ENCODE measurements at places on chromosomes 1 and 21.

- DNase-seq, result no peak
Measured at GRCh38 chr1:50473513-50473912, 50.3 kb upstream of the DMRTA2 start.

GRCh38 chr1:12342401-12343003, 112.7 kb downstream of the VPS13D start:
- no peak for DNase-seq

DNA sequence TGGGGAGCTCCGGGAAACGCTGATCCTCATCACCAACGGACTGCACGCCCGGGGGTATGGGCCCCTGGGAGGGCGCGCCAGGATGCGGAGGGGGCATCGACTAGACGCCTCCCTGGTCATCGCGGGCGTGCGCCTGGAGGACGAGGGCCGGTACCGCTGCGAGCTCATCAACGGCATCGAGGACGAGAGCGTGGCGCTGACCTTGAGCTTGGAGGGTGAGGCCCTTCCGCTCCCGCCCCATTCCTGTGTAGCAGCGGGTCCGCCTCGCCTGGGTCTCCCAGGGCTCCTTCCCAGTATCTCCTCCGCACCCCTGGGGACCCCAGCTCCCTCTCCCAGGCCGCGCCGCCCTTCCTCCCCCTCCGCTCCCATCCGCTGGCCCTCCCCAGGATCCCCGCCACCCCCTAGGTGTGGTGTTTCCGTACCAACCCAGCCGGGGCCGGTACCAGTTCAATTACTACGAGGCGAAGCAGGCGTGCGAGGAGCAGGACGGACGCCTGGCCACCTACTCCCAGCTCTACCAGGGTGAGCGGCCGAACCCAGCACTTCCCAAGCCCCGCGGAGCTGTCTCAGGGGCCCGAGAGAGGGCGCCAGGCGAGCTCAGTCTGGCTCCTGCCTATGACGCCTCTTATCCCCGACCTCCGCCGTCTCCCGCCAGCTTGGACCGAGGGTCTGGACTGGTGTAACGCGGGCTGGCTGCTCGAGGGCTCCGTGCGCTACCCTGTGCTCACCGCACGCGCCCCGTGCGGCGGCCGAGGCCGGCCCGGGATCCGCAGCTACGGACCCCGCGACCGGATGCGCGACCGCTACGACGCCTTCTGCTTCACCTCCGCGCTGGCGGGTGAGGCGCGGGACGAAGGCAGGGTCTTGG, 5.0 kb downstream of the HAPLN2 start:
- DNase-seq, result no peak

GRCh38 chr1:32142446-32143301, 34.8 kb downstream of the KPNA6 start:
- no peak for DNase-seq

GRCh38 chr1:90505806-90506205, 211.3 kb downstream of the BARHL2 start:
- DNase-seq, result no peak

GRCh38 chr1:211591980-211592493, 13.1 kb upstream of the SLC30A1 start:
- DNase-seq, result no peak

- no peak for DNase-seq
Measured at GRCh38 chr1:163296504-163297263, 25.1 kb upstream of the NUF2 start.

DNA sequence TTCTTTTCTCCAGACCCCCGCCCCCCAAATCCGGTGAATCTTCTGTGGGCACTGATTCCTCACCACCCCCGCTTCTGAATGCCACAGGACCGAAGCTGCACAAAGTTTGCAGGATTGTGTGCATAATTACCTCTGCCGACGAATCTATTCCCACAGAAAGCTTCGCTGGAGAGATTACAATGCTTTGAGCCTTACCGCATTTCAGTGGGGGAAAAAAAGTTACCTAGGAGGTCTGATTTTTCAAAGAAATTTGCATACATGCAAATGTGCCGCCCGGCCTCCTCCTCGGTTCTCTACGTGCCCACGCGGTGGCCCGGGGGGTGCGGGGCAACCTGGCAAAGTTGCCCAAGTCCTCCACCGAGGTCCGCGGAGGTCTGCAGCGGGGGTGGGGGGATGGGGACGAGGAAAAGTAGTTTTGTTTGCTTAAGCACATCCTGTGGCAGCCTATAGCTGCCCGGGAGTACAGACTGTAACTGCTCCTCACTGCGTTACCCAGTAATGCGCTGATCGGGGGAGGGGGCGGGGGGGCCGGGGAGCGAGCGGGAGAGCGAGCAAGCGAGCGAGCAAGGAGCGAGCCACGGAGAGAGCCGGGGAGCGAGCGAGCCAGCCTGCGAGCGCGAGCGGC, 563 bp upstream of the NFIA start:
- no peak for DNase-seq

DNA sequence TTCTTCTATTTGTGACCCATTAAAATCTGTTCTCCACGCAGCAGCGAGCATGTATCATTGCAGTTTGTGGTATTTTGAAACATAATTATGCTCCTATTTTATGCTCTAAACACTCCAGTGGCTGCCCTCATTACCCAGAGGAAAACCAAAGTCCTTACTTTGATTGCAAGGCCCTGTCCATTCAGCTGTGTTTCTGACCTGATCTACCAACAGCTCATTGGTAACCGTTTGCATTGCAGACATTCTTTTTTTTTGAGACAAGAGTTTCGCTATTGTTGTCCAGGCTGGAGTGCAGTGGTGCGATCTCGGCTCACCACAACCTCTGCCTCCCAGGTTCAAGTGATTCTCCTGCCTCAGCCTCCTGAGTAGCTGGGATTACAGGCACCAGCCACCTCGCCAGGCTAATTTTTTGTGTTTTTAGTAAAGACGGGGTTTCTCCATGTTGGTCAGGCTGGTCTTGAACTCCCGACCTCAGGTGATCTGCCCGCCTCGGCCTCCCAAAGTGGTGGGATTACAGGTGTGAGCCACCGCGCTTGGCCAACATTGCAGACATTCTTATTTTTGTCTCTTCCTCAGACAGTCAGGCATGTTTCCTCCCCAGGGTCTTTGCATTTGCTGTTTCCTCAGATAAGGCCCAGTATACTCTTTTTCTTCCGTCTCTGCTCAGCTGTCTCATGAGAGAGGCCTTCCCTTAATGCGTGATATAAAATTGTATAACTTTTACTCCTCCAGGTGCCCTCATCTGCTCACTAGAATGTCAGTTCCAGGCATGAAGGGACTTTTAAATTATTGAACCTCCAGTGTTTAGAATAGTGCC, 32.5 kb downstream of the THRAP3 start:
- no peak for DNase-seq

DNA sequence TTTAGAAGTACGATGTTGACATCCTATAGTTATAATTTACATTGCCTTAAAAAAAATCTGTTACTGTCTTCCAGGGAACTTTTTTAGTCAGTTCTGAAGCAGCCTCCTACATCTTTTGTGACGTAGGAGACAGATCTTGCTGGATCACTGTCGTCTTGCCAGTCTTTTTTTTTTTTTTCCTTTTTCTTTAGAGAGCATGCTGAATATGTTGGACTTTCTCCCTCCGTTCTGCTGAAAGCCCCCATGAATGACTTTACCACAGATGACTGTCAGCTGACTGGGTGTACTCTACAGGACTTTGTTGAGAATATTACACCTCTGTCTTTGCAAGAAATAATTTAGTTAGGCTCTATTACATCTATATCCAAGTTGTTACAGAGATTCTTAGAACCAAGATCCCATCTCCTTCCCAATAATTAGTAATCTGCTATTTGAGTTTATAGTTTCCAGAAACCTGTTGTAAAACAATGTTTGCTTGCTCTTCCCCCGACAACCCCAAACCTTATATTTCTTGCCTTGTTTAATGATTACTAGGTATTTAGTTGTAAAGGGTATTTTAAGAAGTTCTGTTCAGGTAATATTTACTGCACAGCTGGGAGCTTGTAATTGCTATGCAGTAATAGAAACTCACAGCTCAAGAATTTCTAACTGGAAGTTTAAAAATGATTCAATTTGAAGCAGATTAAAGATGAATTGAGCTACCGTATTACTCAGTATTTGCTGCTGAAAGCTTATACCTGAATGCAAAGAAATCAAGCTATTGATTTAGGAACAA, 61.8 kb downstream of the RASAL2 start:
- DNase-seq, result no peak

GRCh38 chr1:117631359-117632160, 25.7 kb downstream of the TENT5C start:
- DNase-seq, result no peak

- DNase-seq, result no peak
Measured at GRCh38 chr1:111705841-111706240, 33.4 kb downstream of the INKA2 start.

DNA sequence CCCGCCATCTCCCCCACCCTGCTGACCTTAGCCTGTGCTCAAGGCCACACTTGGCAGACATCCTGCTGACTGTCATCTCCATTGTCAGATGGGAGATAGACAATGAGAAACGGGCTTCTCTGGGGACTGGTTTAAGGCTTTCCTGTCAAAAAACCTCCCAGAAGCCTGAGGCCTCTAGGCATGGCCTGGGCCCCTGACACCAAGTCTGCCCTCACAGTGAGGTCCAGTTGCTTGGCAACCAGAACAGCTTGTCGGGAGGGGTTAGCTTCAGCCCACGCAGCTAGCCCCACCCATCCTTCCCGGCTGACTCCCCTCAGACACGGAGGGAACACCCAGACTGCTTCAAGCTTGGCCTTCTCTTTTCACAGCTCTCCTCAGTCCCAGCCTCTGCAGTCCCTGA, 11.0 kb downstream of the PLEKHA6 start:
- no peak for DNase-seq

DNA sequence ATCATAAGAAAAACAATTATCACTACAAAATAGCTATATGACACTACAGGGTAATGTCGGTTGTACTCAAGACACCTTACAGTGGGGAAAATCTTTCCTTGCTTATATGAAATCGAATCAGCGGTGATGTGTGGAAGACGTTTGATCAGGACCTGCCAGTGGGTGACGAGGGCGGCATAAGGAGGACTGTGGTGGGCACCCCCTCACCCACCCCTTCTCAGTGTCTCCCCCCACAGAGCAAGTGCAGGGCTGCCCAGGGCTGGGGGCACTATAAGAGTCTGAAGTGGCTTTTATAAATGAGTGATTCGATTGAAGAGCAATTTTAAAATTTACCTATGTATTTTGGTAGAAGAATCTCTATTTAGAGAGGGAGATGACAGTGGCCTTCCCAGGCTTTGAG, 35.8 kb downstream of the CRYAA start:
- no peak for DNase-seq

DNA sequence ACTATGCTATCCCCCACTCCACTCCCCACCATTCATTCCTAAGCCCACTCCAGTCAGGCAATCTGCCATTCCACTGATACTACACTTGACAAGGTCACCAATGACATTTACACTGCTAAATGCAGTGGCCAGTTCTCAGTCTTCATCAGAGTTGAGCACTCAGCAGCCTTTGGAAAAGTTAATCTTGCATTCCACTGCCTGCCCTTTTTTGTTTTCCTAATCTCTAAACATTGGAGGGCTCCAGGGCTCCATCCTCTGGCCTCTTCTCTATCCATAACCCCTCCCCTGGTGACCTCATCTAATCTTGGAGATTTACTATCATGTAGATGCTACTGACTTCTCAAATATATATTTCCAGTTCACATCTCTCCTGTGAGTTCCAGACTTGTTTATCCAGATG, 70.9 kb upstream of the S1PR1 start:
- DNase-seq, result no peak

DNA sequence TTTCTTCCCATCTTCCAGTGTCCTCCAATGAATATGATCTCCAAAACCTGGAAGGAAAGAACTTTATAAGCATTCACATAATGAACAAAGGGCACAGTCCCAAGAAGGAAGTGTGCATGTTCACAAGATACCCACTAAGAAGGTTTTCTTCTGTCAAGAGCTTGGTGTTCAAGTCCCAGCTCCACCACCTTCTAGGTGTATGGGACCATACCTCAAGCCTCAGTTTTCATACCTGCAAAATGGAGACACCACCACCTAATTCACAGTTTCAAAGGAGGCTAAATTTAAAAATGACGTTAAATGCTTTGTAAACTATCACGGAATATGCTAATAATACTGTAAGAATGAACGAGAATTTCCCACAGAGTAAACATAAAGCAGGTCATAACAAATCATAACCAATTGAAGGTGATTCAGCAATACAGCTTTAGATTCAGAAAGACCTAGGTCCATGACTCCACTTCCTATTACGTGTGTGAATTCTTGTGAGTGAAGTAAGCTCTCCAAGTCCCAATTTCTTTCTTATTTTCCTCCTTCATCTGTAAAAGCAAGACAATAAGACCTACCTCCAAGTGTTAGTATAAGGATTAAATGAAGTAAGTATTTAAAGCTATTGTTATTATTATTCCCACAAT, 8.1 kb upstream of the KTI12 start:
- DNase-seq, result no peak

GRCh38 chr1:112312315-112312714, 83.7 kb upstream of the CTTNBP2NL start:
- DNase-seq, result no peak

All from stimulated activated CD4-positive, alpha-beta T cell treated with anti-CD3 and anti-CD28 coated beads, TNF-alpha, amount 100 ng/mL, for 48 hours (primary cell).